ENCODE measurements at places on chromosomes 16 and 17.

DNA sequence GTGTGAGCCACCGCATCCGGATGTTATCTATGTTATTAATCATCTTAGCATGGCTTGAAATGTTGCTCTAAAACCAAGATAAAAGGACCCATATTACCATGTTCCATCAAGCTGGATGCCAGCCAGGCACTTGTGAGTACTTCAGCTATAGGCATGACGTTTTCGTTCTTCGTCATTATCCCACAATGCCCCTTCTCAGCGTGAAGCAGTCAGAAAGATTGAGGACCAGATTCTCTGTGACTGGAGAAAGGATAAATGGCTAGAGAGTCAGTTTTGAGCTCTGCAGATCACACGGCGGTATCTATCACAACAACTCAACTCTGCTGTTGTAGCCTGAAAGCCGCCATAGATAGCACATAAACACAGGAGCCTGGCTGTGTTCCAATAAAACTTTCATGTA is 29.8 kb upstream of the LCMT1 start:
- no peak for DNase-seq

- DNase-seq: no peak
Observed at GRCh38 chr16:1706386-1707192, 594 bp downstream of the MAPK8IP3 start.

DNA sequence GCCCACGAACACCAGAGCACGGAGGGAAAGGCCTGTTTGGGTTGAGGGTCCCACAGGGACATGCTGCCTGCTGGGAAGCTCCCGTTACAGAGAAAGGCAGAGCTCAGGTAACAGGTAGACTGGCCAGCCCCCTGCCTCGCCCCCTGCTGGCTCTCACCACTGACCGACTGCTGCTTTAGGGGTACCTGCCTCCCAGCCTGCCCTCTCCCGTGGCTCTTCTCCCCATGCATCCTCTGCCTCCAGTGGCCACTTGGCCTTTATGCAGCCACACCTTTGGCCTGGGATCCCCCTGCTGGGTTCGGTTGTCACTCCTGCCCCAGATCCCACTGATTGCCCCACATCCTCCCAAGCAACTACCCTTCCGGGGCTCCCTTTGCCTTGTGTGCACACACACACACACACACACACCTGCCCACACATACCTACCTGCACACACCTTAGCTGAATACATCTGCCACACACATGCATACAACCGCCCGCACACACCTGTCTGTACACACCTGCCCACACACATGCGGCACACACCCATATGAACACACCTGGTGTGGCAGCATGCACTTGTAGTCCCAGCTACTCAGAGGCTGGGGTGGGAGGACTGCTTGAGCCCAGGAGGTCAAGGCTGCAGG is 7.1 kb downstream of the MCRIP1 start:
- no peak for DNase-seq

GRCh38 chr17:82217530-82218204 is 5.0 kb upstream of the CCDC57 start:
- peak; percentile 92 for DNase-seq

DNA sequence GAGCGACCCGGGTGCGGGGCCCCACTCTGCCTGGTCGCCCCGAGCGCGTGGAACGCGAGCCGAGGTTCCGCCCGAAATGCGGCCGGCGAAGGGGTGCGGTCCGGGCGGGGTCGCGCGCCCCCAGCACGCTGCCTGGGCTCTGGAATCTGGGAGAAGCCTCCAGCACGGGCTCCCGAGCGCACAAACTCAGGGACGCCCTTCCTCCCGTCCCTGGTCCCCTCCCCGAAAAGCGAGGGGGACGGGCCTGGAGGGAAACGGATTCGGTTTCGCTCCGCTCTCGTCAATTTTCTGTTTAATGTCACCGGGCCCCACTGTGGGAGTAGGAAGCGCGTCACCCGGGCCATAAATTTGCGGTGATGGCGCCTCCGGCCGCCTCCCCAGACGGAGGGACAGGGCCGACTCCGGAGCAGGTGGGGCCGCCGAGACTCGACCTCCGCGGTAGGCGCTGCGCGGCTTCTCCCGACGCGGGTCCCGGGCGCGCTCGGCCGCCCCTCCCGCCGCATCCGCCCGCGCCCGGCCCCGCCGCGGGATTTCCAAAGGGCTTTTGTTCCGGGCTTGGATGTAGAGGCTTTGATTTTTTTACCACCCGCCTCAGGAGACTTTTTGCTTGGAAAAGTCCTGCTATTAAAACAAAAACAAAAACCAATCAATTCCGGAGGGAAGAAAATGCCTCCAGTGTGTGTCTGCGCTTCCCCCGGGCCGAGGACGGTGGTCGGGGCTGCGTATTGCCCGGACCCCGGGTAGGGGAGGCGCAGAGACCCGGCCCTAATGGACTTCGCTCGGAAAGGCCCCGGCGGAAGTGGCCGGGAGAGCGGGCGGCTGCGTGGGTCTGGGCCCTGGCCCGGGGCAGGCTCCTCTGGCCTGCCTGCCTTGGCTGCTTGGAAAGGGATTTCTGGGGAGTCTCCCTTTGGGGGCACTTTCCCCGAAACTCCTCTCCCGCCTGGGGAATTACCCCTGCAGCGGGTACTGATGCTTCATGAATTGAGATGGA is 7.9 kb upstream of the BAHCC1 start:
- peak; percentile 68 for DNase-seq

DNA sequence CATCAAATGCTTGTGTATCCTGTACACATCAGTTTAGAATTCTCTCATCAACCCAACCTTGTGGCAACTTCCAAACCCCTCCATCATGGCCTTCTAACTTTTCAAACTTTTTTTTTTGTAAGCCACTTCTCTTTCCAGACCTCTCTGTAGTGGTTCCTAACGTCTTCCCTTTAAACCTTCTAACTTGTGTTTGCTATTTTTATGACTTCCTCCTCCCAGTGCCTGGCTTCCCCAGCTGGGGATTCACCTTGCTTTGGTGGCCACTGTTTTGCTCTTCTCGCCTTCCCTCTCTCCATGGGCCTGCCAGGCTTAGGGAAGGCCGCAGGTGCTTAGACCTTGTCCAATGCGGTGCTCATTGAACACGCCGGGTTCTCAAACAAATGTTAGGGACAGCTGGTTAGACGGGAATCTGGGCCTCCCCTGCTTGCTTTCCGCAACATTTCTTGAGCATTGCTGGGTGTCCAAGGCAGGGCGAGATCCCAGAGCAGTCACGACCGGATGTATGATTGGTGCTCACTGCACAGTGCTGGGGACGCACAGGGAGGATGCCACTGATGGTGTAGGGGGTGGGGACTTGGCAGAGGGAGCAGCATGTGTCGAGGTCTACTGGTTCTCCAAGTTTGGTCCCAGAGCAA is 1.1 kb upstream of the XYLT2 start:
- no peak for DNase-seq

DNA sequence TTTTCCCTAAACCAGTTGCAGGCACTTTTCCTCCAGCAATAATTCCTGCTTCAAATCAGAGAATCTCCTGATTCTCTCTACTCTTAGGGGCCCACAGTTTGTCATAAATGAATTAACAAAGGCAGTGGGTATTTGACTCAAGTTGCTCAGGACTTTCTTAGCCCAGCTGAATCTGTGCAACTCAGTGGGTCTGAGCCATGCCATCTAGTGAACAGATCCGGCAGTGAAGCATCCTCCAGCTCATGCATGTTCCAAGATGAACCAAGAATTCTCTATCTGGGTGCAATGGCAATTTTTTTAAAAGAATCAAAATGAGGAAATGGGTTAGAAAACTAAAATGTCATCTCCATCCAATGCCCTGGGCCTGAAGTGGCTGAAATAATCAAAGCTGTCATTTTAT is 575.2 kb upstream of the CDH11 start:
- DNase-seq: peak; percentile 36

DNA sequence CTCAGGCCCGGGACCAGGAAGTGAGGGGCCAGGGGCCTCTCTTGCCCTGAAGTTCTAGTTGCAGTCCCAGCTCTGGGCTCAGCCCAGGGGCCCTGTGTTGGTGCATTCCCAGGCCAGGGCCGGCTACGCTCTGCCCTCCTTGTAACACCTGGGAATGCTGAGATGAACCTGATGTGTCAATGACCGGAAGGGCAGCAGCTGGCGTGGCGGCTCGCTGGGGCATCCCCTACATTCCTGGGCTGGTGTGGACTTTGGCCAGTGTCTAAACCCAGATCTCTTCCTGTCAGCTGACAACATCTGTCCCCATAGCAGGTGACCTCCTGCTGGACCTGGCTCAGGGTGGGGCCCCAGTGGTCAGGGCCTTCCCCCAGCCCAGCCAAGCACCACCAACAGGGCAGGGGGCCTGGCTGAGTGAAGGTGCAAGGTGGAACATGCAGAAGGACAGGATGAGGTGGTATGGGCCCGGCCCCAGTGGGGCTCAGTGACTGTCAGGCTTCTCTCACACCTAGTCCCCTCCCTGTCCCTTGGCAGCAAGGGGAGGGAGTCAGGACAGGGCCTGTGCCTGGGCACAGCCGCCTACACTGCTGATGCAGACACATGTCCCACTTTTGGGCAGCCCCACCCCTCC is 15.9 kb downstream of the FAM83G start:
- DNase-seq: no peak

DNA sequence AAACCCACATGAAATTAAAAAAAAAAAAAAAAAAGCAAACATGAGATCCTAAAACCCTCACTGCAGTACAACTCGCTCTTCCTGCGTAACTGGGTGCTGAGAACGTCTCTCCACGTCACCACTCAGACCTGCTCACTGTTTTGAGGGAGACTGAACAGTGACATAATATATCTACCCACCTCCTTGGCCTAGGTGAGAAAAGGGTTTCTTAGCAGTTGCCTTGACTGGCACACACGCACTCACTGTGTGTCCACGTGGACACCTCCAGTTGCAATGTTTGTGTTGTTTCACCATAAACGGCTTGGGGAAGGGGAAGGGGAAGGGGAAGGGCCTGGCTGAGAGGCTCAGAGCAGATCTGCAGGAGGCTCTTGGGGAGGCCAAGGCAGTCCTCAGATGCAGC is 32.0 kb downstream of the FANCA start:
- DNase-seq: no peak

DNA sequence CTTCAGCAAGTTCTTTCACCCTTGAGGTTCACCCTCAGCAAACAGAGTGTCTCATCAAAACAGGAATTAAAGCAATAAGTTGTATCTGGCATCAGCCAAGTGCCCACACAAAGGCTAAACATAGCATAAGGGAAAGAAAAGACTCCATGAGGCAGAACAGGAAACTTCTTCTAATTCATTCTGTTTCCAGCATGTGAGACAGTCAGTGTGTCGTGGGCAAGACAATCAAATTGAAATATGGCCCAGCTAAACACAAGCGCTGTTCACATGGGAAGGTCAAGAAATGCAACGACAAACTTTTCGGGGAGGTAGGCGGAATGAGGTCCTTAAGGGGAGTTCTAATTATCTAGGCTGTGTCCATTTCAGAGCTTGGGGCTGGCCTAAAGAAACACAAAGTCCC is 393.4 kb downstream of the HAPSTR1 start:
- DNase-seq: no peak

- DNase-seq: no peak
Observed at GRCh38 chr16:71943887-71944286, 48.6 kb downstream of the IST1 start.

DNA sequence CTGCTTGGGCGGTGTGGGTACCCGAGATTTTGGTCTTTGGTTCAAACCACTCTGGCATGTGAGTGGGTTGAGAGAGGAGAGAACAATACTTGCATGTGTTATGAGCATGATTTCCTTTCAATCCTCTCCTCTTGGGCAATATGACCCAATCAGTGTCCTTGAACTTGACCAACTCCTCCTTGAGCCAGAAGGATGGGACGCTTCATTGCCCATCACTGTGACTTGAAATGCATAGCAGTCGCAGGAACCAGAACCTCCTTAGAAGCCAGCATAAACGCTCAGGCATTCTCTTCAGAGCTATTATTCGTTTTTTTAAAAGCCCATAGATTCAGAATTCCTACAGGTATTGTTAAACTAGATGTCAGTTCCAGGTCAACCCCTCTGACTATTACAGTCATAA is 367.4 kb downstream of the HAPSTR1 start:
- no peak for DNase-seq

GRCh38 chr17:10724546-10725195 is 5.2 kb downstream of the TMEM220 start:
- no peak for DNase-seq

DNA sequence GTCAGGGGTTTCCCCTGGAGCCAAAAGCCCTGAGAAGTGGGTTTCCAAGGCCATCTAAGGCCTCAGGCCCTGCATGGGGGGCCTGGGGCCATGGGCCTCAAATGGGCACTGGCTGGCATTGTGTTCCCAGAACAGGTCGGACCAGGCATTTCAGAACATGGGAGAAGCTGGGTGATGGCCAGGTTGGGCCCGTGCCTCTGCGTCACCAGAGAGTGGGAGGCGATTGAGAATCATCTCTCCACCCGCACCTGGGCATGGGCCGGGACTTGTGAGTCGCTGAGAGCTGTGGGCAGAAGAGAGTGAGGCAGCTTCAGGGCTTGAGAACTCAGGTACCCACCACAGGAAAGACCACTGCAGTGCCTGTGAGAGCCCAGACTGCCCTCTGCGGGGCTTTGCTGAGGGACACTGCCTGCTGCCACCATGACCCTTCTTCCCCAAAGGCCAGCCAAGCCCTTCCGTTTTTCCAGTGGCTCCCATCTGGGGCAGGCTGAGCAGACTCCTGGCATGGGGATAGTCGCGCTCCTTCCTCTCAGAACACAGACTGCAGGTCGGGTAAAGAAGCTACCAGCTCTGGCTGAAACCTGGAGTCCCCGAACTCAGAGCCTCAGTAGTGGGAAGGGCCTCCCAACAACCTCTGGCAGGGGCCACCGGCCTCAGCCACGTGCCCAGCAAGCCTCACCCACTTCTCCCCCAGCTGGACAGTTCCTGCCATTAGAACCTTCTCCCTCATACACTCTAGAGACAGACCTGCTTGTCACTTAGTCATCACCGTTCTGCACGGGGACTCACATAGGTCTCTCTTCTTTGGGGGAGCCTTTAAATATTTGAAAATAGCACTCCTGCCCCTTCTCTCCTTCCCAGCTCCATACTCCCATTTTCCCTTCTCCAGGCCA is 1.6 kb downstream of the RAB11FIP4 start:
- DNase-seq: no peak

DNA sequence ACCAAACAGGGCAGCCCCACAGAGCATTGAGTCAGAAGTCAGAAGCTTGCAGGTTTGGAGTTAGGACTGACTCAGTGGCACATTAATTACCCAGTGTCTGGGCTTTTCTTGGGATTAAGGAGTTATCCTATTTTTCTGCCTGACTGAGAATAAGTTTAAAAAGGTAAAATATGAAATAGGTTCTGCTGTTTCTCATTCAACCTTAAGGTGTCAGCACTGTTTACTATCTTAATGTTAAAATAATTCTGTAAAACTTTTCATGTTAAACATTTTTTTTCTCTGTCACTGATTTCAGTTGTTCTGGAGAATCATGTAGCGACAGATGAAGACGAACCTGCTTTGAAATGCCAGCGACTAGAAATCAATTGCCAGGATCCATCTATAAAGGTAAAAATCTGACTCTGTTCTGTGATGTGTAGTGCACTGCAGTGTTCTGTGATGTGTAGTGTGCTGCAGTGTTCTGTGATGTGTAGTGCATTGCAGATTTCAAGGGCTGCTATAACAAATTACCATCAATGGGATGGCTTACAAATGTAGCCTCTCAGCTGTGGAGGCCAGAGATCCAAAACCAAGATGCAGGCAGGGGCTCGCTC is 128.0 kb downstream of the LAT start:
- no peak for DNase-seq

GRCh38 chr16:68416057-68417046 is 32.0 kb downstream of the SMPD3 start:
- DNase-seq: no peak
